Naive thymus-derived CD4-positive, alpha-beta T cell (primary cell): ENCODE measurements at places on chromosomes 1 and 21. TPM values are rescaled to one million over a fixed set of nuclear protein-coding genes. Genes with fewer than 3 reads are reported as not detected.

PTPN22 gene
- total RNA-seq, result 75.1 and 76.7 TPM in 2 replicates

CAMK2N1 gene
- 3.8 TPM for total RNA-seq

DMRTA2 gene
- not detected for total RNA-seq

IFI44 gene
- total RNA-seq, result 33.2 TPM

HSPG2 gene
- total RNA-seq, result 20.8 TPM

ADGRL4 gene
- not detected in 2 replicates for total RNA-seq

PAQR6 gene
- total RNA-seq, result 2.2 TPM

ABCG1 gene
- total RNA-seq, result 0.67 TPM

PHC2 gene
- 31.9 TPM for total RNA-seq

FBXO2 gene
- 1.4 TPM for total RNA-seq

LCE2C gene
- not detected in 2 replicates for total RNA-seq

MRPL37 gene
- total RNA-seq, result 36.4 TPM

MFAP2 gene
- total RNA-seq, result not detected

DIP2A gene
- total RNA-seq, result 108 TPM

SLC6A17 gene
- not detected in 2 replicates for total RNA-seq

TCHHL1 gene
- not detected for total RNA-seq

MATN1 gene
- 3.6 TPM for total RNA-seq

DNA sequence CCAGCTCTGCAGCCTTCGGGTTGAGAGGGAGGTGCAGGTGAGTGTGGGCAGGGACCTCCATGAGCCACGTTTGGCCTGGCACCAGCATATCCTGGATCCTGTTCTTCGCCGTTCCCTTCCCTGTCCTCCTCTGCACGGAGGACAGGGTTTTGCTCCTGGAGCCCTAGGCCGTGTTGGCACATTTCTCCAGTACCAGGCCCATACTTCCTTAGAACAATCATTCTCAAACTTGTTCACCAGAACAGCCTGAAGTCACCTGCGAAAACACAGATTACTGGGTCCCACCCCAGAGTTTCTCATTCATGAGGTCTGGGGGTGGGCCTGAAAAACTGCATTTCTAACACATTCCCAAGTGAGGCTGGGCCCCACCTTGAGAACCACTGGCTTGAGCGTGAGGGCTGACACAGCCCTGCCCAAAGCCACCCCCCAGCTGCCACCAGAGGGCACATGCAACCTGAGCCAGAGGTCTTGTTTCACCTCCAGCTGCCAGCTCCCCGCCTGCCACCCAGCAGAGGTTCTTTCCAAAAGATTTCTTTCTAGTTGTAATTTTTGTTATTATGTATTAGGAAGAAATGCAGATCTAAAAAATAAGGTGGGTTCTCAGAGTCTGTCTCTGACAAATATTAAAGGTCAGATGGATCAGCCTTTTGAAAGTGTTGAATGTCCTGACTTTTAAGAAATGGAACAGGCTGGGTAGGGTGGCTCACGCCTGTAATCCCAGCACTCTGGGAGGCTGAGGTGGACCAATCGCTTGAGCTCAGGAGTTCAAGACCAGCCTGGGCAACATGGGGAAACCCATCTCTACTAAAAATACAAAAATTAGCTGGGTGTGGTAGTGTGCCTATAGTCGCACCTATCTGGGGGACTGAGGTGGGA lies 39.6 kb upstream of the LDLRAP1 start:
- peak; percentile 66 for DNase-seq

DNA sequence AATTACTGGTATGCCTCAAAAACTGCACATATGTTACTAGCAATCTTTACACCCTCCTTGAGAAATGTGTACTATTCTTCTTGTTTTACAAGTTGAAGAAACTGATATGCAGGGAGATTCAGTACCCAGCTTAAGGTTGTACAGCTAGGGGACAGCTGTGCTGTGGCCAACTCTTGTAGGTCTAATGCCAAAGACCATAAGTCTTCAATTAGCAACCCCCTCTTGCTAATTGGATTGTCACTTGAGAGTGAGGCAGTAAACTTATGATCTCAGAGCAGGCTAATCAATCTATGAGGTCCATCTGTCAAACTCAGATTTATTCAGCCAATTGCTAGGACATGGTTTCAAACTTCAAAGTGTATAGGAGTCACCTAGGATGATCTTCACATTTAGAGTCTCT lies 492.0 kb upstream of the USP24 start:
- DNase-seq, result no peak

GRCh38 chr1:31897526-31898100 lies 40.6 kb downstream of the PTP4A2 start:
- no peak for DNase-seq

- no peak for DNase-seq
Measured at GRCh38 chr1:29333008-29333407, 96.7 kb downstream of the PTPRU start.

DNA sequence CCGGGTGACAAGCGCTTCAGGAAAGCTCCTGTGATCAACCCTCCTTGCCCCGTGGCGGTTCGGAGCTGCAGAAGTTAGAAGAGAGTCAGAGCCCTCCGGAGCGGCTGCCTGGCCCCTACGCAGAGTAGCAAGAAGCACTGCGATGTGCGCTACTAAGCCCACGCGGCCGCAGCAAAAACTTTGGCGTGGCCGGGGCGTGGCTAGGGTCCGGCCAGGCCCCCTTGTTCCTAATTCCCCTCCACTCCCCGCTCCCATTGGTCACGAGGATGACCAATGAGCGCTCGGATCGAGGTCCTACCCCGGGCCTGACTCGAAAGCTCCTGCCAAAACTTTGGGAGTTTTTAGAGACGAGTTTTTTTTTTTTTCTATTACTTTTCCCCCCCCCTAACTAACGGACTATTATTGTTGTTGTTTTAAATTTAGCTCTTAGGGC lies at the start of gene HLX:
TSS of gene HLX (plus strand) at position 368 of the 433 bp plus-strand sequence. CDS start 415 bp downstream, outside the sequence.
- DNase-seq, result no peak

DNA sequence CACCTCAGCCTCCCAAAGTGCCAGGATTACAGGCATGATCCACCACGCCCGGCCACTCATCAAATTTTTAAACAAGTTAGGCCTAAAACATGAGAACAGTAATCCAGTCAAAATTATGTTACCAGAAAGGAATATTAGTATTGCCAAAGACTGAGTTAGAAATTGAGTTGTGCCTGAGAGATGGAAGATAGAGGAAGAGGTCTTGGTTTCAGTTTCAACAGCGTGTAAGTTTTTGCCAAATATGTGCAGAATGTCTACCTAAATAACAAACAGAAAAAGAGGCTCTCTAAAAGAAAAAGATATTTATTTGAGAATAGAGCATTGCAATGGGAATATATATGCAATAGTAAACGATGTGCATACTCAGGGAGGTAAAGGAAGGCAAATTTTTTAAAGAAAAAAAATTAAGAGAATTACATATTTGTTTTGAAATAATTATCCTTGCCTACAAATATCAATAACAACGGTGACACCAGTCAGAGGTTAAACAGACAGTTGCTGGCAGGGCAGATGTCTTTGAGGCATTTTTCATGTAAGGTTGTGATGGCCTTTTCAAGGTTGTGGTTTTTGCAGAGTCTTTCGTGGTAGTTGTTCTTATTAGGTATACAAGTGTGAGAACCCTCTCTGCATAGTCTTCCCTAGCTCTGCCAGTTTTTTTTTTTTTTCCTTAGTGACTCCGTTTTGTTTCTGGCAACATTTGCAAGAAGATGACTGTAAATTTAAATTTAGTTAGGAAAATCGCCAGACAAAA lies 2.2 kb upstream of the CD1B start:
- DNase-seq, result no peak

GRCh38 chr1:118862755-118863154 lies 125.4 kb downstream of the TBX15 start:
- DNase-seq, result no peak

DNA sequence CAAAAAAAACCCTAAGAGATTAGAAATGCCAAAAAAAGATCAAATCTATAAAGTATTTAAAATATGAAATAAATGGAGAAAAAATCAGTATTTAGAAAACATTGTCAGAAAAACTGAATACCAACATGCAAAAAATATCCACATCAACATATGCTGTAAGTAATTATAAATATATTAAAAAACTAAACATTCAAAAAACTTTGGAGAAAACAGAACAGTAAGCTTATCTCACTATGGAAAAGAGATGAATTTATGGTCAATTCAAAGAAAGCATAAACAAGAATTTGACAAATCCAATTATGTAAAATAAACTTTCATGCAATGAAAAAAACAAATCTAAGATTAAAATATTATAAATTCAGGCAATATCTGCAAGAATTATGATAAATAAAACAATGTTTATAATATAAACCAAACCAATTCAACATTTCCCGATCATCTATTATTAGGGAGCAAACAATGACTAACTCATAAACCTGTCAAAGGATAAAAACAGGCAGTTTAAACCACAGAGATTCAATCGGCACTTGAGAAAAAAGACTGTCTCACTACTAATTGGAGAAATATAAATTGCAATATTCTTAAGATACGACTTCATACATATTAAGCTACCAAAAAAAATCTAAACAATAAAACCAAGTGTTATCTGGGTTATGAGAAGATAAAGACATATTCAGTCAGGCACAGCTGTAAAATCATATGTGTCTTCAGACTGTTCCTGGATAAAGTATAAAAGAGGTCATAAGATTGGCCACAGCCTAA lies 21.8 kb downstream of the EYA3 start:
- DNase-seq, result no peak

DNA sequence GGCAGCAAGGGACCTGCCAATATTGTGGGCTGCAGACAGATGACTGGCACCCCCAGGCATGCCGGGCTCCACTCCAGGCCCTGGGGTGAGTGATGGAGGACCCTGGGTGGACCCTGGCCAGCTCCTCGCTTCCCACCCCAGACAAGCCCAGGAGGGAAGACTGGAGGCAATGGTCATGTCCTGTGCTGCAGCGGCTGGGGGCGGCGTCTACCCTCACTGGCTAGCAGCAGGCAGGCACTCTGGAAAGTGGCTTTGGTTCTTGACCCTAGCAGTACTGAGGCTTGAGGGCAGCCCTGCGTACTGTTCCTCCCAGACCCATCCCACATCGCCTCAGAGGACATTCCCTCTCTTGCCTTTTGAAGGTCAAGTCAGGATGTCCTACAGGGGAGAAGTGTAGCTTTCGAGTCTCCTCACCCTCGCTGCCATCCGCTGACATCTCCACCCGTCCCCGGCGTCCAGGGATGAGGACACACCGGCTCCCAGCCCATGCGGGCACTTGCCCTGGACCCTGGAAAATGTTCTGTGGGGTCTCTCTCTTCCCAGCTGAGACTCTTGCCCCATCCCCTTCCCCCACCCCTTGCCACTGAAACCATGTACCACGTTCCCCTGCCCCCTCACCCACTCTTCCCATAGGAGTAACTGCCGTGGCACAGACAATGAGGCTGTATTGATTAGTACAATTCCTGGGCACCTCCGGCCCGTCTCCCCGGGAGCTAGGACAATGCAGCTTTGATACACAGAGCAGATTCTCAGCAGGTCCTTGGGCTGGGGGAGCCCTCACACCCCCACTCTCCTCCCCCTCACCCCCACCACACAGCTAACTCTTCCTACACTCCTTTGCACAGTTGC lies 15.0 kb downstream of the SLC6A9 start:
- DNase-seq, result no peak

DNA sequence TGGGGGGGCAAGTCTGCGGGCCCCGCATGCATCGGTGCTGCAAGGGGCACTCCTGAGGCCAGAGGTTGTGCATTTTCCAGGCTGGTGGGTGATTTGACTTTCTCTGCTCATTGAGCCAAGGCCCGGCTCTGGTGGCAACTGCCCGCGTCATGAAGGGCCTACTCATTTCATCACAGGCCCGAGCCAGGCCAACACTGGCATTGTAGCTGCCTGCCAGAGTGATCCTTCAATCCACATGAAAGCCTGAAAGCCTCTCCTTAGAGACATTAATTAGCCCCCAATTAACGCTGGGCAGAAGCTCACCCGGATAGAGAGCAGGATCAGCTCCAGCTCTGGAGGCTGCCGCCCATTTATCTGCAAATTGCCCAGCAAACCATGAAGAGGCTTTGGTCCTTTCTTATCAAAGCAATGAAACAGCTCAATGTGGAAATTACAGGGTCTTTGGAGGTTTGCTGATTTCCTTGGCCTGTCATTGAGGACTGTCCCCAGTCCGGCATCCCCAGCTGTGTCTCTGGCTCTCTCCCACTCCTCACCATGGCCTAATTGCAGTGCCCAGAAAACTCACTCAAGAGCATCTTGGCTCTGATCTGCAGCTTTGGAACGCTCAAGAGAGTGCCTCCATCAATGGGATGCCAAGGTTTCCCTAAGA lies 50.4 kb upstream of the STUM start:
- DNase-seq, result no peak

GRCh38 chr1:100461222-100461621 lies 76.7 kb upstream of the GPR88 start:
- no peak for DNase-seq

DNA sequence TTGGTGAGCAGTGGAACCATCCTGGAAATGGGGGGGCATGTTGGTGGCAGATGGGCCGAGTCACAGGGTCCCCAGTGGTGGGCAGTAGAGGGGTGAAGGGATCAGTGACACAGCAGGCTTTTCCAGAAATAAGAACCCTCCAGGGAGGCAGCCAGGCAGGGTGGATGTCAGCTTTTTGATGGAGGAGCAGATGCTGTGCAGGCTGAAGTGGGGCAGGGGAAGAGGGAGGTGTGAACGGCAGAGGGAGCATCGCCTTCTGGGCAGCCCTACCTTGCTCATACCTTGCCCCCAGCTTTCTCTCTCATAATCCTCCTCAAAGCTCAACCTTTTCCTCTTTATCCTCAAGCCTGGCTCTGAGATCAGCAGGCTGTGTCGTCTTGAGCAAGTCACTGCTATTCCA lies 131.8 kb upstream of the IPO9 start:
- DNase-seq, result no peak

- peak; percentile 37 for DNase-seq
Measured at GRCh38 chr21:42463861-42464515, 32.0 kb downstream of the RSPH1 start.

GRCh38 chr1:116106646-116107045 lies 4.6 kb upstream of the MAB21L3 start:
- no peak for DNase-seq

DNA sequence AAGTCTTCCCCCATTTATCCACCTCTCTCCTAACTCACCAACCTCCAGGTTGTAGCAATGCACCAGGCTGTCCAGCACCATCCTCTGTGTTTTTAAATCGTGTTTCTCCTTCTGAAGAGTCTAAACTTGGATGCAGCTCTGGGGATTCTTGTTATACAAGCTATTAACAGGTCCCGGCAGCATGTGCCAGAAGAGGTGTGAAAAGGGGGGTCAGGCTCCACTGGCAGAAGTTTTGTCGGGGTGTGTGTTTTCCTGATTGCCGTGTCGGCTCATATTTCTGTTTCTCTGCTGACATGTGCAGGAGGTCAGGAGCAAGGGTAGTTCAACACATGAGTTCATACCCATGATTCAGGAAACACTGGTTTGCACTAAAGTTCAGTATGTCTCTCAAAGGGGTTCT lies 658.6 kb upstream of the CAMK1G start:
- DNase-seq, result no peak

GRCh38 chr1:174812016-174812415 lies 187.7 kb upstream of the CACYBP start:
- DNase-seq, result no peak

- DNase-seq, result no peak
Measured at GRCh38 chr1:243657793-243658192, 192.2 kb downstream of the AKT3 start.

DNA sequence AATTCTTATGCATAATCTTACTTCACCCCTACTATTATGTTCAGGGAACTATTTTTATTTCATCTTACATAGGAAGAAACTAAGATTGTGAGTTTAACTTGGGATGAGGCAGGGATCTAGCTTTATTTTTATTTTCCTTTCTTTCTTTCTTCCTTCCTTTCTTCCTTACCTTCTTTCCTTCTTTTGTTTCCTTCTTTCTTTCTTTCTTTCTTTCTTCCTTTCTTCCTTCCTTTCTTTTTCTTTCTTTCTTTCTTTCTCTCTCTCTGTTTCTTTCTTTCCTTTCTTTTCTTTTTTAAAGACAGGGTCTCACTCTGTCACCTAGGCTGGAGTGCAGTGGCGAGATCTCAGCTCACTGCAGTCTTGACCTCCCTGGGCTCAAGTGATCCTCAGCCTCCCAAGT lies 28.9 kb downstream of the NEK2 start:
- DNase-seq, result no peak
